Stimulated activated CD4-positive, alpha-beta T cell treated with anti-CD3 and anti-CD28 coated beads, Interleukin-1b, Interleukin-23, amount 100 ng/mL, for 1 hour (primary cell): ENCODE measurements at places on chromosomes 4 and X.
A peak's percentile ranks its signal among the peaks of the same experiment; 100 is the strongest.

DNA sequence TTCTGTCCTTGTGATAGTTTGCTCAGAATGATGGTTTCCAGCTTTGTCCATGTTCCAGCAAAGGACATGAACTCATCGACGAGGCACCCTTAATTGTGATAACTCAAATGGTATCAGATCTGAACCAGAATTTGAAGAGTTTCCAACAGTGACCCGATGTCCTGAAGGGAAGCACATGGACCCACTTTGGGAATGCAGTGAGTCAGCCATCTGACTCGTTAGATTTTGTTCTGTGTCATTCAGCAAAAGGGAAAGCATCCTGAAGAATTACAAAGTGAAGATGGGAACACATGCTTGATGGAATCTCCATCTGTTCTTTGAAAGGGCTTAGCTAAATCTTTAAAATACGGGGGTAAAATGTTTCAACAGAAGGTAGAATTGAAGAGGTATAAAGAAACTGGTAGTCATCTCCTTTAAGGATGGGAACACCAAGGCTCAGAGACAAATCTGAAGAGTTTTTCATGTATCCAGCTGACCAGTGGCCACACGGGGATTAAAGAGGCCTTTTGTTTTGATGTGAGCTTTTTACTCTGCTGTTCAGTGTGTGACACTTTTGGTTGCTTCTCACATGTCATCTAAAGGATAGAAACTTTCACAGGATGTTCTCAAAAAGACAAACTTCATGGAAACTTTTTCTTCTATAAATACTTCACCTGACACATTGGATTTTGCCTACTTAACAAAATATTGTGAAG, 393.8 kb downstream of the INPP4B start:
- DNase-seq = no peak

DNA sequence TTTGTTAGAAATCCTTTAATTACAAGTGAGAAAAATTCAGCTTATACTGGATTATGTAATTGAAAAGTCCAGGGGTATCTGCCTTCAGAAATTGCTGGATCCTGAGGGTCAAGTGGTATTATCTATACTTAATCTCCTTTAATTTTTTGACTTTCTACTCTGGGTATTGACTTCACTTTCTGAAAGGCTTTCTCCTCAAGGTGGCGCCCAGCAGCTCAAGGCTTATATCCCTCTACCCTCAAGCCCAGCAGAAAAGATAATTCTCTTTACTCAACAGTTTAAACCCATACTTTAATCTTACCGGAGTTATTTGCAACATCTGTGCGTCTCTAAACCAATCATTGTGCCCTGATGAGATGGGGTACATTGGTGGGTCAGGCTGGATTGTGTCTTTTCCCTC, 129.5 kb downstream of the LARP7 start:
- no peak for DNase-seq

DNA sequence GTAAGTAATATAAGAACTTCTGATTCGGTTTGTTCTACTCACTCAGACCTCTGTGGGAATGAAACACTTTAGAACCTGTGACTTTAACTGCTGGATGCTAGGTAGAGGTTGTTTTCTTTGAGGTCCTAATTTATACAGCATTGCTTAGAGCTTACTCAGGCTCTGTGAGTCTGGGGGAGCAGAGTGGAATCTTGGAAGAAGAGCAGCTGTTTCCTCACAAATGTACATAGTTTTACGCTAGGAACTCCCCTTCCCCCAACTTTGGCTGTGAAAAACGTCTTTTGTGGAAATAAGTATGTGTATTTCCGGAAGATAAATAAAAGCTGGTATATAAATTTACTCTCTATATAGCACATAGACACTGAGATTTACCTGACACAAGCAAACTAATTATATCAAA, 141.4 kb downstream of the NAA11 start:
- no peak for DNase-seq

DNA sequence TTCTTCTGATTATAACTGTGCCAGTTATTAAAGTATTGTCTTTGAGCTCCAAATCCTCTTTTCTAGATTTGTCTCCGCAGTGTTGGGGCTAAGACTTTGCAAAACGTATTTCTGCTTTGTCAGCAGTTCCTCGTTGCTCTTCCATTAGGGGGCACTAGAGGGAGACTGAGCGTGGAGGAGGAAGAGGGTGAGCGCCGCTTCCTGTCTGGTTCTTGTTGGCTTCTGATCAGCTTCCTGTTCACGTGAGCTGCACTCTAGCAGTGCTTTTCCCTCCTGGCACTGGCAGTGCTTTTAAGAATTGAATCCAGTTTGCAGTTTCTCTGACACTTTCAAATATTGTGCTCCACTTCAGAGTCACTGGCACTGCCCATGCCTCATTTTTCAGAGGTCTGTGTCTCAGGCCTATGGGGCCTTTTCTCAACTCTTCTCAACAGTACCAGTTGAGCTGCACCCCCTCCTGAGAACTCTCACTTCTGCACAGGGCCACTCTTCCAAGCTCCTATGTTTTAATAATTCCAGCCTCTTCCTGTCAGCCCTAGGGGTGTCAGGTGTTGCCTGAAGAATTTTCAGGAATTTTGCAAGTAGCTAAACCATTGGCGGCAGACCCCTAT, 54.4 kb upstream of the LCORL start:
- DNase-seq = no peak

DNA sequence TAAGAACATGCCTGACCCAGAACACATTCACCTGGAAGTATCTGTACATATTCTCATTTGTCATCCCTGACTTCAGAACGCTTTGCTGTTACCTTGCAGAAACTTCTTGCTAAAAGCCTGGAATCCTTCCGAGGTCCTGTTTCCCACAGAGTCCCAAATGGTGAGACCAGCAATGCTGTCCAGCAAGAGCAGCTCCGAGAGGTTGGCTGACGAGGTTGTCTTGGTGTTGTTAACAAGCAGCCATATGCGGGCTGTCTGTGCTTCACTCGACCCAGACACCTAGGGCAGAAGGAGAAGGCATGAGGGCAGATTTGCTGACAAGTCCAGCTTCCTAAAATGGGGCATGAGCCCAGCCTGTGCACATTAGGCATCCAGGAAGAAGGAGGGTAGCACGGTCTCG, 19.3 kb downstream of the EVC2 start:
- DNase-seq = no peak

DNA sequence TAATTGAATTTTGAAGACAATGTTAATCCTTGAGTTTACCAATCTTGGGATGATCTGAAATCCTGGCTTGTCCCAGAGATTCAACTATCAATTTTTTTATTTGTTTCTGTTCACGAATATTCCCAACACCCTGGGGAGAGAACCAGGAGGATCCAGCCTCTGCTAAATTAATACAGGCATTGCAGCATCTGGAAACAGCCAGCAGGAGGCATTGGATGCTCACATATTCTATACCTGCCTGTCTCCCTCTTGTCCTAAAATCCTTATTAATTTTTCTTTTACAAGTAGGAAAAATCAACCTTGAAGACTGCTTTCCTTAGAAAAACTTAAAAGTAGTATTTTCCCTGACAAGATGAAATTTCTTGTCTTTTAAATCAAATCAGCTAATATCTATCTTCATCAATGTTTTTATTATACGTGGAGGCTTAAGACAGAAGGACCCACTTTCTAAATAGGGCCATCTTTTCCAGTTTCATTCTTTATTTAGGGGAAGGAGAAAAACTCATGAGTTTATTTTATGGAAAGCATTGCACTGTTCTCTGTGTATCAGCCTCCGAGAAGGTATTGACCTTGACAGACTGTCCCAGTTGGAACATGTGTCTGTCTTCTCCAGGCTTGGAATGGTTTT, 102.4 kb downstream of the CLNK start:
- no peak for DNase-seq

DNA sequence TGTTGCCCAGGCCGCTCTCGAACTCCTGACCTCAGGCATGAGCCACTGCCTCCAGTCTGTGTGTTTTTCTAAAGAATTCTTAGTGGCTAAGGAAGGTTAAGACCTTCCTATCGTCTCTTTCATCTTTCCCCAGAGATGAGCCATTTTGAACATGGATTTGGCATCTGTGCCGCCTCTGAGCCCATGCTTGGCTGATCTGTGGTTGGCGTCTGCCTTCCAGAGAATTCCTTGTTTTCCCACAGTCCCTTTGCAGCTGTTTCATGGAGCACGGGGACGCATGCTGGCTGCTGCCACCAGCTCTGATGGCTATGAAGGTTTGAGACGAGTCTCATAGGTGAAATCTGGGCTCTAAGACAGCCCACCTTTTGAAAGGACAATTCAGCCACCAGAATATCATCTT, 60.4 kb downstream of the SHROOM2 start:
- no peak for DNase-seq

DNA sequence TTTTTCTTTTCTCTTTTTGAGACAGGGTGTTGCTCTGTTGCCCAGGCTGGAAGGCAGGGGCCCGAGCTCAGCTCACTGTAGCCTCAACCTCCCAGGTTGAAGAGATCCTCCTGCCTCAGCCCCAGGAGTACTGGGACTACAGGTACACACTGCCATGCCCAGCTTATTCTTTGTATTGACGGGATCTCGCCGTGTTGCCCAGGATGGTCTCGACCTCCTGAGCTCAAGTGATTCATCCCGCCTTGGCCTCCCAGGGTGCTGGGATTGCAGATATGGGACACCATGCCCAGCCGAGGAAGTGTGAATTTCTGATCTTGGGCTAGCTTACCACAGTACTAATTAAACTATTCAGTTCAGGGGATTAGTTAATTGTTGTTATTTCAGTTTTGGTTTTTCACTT, 28.6 kb upstream of the FAM193A start:
- no peak for DNase-seq

GRCh38 chr4:80197601-80198440, 518 bp downstream of the PRDM8 start:
- no peak for DNase-seq

DNA sequence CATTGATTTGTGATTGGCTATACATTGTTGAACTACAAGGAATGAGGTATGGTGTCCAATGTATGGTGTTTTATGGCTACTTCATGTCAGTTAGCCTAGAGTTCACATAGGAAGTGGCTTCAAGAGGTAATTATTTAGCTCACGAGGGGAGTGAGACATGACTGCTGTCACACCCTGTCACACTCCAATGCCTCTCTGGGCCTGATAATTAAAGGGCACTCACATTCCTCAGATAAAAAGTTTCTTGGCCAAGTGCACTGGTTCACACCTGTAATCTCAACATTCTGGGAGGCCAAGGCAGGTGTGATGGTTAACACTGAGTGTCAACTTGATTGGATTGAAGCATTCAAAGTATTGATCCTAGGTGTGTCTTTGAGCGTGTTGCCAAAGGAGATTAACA, 65.0 kb upstream of the DDX60 start:
- DNase-seq = no peak

GRCh38 chr4:105613306-105613705, 60.9 kb downstream of the ARHGEF38 start:
- DNase-seq = no peak

DNA sequence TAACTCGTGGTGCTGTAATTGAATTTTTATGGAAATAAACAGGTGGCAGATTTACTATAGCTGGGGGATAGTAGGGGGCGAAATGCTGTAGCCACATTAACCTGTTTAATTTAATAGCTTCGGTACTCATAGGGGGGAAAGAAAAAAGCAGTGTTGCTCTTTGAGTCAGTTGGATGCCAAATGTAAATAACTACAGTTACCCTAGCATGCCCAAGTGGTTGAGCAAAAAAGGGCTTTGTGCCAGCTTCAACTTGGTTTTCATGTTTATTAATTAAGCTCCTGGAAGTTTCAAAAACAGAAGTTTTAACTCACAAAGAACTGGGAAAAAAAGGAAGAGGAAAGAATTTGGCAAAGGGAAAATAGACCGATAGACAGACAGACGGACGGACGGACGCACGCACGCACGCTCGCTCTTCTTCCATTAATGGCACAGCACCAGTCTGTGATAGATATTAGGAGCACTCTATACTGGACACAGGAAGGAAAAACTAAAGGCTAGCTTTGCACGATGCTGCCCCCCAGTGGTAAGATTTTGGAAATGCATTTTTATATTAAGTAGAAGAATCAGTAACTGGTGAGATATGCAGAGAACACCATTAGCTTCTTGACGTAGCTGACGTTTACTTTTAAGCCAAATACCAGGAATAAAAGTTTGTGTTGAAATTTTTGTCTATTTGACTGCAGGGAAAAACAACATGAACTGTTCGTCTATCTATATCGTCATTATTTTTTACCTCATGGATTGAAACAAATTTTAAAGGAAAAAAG, 151.8 kb downstream of the SLC7A11 start:
- DNase-seq = no peak

GRCh38 chrX:49754233-49754857, 58.6 kb upstream of the PAGE1 start:
- DNase-seq = peak; percentile 2

DNA sequence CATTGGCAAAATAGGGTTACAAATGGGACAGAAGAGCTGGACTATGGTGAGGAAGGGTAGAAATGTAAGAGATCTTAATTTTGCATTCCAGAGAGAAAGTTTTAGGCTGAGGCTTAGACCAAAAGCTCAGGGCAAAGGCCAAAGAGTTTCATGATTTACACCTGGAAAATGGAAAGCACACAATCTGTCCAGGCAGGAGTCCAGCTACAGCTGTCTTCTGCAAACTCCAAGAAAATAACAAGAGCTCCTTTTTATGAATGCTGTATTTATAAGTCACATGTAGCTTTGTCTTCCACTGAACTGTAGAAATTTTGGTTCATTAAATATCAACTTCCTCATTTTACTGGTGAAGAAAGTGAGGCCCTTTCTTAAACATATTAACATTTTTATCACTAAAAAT, 288.0 kb upstream of the ATOH1 start:
- DNase-seq = no peak

DNA sequence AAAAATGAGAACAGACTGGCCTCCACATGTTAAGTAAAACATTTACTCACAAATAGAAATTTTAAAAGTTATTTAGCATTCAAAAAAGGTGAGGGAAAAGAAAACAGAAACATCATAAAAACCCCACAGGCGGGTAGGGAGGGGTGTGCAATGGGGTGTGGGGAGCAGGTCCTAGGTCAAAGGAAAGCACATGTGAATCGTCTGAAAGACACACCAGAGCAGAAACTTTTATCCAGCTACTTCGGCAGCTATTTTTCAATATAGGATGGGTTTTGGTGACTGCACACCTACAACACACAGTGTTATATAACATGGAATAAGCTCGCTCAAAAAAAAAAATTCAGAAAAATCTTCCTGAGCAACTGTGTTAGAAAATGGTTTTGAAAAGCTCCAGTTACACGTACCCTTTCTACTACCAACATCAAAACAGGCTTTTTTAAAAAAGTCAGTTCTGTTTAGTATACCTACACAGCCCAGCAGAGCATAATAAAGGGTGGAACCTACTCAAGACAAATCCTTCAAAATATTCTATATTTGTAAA, 1.6 kb downstream of the OTUD4 start:
- no peak for DNase-seq
